Omental fat pad (tissue), 4 donors: ENCODE measurements at places on chromosomes 13 and 19. TPM values are rescaled to one million over a fixed set of nuclear protein-coding genes. Genes with fewer than 3 reads are reported as not detected.

Gene RNF113B
- not detected for total RNA-seq

Gene THSD1
- 21.6 TPM for total RNA-seq

Gene GRIN2D
- total RNA-seq: 0.19 TPM

Gene TEKTIP1
- not detected for total RNA-seq

Gene AMER2
- 0.09 TPM for total RNA-seq

Gene KLK5
- total RNA-seq: 12.2 TPM

Gene ZNF486
- total RNA-seq: 3.4 TPM

DNA sequence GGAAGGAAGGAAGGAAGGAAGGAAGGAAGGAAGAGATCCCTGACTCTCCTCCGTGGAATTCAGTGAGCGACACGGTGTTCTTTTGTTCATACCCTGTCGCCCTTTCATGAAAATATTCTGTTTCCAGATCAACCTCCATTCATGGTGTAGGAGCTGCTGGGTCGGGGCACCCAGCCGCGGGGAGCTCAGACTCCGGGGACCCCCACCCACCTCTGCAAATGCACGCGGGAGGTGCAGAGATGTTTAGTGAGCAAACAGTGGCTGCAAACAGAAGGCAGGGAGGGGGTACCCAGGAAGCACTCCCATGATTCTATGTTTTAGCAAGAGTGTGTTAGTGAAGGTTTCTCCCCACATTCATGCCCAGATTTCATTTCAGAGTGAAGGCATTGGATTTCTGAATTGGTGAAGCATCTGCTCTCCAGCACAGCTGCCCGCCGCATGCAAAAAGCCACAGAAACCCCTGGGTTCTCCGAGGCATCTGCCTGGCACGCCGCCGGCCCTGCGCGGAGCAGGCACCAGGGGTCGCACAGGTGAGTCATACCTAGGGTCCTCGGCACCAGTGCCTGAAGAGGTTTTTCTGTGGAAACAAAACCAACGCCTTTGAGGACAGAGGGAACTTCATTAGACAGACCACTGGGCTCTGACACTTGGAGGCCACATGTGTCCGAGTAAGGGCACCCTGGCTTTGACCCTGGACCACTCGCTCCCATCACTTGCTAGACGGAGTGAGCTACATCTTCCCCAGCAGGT lies 80.6 kb downstream of the ZNF557 start:
- DNase-seq: no peak

- DNase-seq: no peak
Observed at GRCh38 chr13:100694722-100695508, 20.3 kb upstream of the TMTC4 start.

DNA sequence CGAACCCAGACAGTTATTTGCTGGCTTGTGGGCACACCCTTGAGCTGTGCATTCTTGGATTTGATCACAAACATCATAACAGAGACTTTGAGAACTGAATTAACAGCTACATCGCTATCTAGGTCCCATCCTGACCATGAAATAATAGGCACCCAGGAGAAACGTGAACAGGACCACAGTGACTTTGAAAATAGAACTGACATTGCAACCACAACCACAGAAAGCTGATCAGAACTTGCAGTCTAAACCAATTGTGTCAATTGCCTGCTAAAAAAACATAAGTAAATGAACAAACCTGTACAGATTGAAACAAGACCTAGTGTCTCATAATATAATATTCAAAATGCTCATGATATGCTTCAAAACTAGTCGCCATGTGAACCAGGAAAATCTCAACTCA lies 18.3 kb upstream of the KATNAL1 start:
- no peak for DNase-seq

GRCh38 chr13:102176846-102177245 lies 225.0 kb downstream of the FGF14 start:
- no peak for DNase-seq

DNA sequence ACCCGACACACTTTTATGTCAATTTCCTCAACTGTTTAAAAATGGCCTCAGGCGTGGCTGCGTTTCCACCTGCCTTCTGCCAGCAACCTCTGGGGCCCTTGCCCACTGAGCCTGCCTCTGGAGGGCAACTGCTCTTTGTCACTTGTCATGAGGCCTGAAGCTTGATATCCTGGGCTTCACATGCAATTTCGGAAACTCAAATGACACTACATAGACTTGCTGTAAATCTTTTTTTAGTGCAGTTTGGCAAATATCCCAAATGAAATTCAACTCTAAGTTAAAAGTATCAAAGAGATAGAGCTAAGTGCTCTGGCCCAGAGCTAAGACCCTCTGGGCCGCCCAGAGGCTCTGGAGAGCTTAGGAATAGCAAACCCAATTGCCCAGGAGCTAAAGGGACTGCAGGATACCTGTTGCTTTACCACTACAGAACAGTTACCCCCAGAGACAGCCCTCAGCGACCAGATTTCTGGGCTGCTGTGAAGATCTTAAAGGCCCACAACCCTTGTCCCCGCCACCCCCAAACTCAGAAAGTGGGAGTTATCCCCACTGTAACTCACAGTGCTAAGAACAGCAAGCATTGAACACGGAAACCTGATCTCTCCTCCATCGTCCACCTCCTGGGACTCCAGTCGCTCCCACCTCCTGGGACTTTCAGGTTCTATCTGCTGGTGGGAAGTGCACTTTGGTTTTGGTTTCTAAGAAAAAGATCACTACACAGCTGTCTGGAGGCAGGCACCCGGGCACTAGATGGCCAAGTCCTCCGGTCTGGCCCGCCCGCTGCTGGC lies 19.4 kb downstream of the GJA3 start:
- DNase-seq: no peak

- no peak for DNase-seq
Observed at GRCh38 chr13:31179754-31180153, 18.1 kb upstream of the HSPH1 start.

DNA sequence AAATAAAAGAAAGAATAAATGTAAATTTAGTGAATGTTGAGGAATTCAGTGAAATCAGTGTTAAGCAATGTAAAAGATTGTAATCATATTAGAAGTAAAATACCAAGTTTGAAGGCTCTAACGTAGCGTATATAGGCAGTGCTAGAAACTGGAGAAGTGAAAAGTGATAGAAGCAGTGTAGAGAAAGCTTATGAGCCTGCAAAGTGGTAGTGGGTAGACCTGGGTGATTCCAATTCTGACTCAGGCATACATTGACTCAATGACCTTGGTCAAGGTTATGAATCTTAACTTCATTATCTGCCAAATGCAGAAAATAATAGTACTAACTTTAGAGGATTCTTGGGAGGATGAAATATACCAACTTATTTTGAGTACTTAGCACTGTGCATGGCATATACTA lies 4.1 kb downstream of the SLC10A2 start:
- no peak for DNase-seq

GRCh38 chr13:43773602-43774001 lies 13.2 kb downstream of the ENOX1 start:
- no peak for DNase-seq

GRCh38 chr19:14700711-14701375 lies 11.0 kb downstream of the ZNF333 start:
- DNase-seq: no peak

GRCh38 chr13:36428086-36428485 lies 4.2 kb upstream of the CCNA1 start:
- DNase-seq: no peak
